ENCODE measurements at places on chromosomes 16 and 17.

- DNase-seq, result no peak
Observed at GRCh38 chr16:20910781-20911321, 10.3 kb downstream of the LYRM1 start.

GRCh38 chr16:21646721-21647561, 5.5 kb downstream of the IGSF6 start:
- DNase-seq, result no peak

DNA sequence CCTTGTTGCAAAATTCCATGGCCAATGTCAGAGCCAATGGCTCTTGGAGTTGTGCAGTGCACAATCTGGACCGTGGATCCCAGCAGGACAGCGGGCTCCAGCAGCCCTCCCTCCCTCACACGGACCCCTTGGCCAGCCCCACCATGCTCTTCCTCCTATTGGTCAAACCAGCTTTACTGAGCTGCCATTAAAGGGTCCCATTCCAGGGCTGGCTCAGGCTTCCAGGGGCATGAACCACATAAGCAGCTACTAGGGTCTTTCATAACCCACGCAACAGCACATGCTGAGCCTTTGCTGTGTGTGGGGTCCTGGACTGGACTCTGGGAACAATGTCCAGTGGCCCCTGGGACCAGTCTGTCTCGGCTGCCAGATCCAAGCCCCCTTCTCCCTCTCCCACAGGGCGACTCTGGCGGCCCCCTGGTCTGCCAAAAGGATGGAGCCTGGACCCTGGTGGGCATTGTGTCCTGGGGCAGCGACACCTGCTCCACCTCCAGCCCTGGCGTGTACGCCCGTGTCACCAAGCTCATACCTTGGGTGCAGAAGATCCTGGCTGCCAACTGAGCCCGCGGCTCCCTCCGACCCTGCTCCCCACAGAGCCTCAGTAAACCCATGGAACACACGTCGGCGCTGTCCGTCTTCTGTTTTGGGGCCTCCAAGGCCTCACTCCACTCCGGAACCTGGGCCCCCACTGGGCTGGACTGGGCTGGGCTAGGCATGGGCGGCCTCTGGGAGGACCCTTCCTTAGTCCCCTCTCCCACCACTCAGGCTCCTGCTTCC, 5.7 kb downstream of the CTRB1 start:
- DNase-seq, result no peak

GRCh38 chr17:7586673-7587419, 3.0 kb downstream of the SOX15 start:
- DNase-seq, result no peak

DNA sequence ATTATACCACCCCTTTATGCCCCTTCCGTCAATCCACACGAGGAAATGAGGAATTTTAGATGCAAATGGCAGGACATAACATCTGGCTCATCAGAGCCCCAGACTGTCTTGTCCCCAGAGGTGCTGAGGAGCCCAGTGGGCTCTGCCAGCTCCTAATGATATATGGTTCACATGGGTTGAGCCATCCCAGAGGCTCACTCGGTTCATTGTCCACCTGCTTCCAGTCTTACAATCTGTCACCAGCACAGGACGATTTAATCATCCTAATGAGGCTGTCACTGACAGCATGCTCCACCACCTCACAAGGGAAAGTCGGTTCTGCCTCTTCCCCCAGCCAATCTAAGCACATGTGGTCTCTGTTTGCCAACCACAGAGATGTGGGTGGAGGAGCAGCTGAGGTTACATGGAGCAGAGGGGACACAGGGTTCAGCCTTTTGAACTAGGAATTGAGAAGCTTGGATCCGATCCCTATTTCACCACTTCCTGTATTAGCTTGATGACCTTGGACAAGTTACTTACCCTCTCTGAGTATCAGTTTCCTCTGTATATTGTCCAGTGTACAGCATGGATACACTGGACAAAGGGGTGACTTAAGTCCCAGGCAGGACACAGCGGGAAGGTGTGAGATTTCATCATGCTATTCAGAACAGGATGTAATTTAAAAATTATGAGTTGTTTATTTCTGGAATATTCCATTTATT, 27.0 kb upstream of the DHX8 start:
- DNase-seq, result no peak

- no peak for DNase-seq
Observed at GRCh38 chr17:44794851-44795413, 35.2 kb downstream of the GJC1 start.

GRCh38 chr17:69525920-69526841, 111.7 kb downstream of the MAP2K6 start:
- DNase-seq, result no peak

- no peak for DNase-seq
Observed at GRCh38 chr16:79651363-79651762, 50.8 kb upstream of the MAF start.

DNA sequence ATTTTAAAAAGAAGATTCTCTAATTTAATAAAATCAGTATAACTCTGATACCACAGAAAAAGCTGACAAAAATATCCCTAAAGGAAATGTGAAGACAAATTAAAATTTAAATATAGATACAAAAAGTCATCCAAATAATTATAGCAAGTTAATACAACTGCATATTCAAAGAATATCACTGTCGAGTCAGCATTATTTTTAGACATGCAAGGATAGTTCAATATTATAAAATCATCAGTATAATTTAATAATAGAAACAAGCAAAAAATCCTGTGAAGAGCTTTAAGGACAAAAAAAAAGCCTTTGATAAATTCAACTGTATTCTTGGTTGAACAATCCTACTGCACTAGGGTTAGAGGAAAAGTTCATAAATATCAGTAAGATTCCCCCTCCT, 21.0 kb upstream of the CDYL2 start:
- DNase-seq, result no peak

DNA sequence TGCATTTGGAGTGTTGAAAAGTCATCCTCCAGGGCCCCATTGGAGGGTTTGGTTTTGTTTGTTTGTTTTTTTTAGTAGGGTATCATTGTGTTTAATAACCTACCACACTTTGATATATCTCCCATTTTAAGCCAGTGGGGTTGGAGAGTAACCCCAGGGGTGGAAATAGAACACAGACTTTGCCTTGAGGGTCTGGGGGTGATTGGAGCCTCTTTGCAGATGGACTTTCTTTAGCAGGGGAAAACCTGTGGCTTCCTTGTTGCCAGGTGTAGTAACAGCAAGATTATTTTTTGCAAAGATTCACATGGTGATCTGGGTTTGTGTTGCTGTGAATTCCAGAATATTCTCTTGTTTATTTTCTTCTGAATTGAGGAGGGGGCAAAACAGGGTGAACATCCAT, 1.5 kb downstream of the ABCC1 start:
- DNase-seq, result no peak

DNA sequence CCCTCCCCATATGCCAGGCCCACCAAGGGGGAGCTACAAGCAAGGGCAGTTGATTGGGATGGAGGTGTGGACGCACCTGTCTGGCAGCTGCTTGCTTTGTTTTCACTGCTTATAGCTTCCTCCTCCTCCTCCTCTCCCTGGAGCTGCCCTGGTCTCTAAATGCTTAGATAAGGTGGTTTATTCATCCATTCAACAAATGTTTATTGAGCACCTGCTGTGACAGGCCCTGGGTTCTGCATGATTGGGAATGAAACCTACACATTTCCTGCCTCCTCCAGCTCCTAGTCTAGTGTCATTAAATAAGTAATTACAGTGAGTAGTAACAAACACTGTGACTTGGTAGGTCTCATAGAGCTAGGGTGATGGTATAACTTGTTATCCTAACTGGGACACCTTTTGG, 17.4 kb upstream of the MAP3K14 start:
- DNase-seq, result no peak

DNA sequence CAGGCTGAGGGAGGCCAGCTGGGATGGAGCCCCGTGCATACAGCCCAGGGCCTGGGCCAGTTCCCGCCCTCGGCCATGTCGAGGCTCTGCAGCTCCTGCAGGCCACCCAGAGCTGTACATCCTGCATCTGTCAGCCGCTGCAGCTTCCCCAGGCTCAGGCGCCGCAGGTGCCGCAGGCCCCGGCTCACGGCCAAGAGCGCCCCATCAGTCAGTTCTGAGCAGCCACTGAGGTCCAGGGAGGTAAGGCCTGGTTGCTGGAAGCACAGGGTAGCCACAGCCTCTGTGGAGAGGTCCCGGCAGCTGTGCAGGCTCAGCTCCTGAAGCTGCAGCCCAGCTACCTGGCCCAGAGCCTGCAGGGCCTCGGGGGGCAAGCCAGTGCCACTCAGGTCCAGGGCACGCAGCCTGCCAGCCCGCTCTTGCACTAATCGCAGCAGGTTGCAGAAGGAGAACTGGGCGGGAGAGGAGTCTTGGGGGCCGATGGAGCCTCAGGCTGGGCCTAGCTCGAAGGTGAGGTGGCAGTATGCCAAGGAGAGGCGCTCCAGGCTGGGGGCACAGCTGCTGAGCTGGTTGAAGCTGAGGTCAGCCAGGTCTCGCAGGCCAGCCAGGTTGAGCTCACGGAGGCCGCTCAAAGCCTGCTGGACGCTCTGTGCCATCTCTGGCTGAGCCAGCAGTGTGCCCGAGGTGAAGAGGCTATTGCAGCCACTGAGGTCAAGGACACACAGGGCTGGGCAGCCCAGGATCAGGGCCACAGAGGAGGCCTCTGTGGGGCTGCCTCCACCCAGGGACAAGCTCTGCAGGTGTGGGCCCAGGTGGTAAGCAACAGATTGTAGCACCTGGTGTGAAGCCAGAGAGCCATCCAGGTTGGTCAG, 11.4 kb downstream of the ELMO3 start:
- DNase-seq, result no peak

DNA sequence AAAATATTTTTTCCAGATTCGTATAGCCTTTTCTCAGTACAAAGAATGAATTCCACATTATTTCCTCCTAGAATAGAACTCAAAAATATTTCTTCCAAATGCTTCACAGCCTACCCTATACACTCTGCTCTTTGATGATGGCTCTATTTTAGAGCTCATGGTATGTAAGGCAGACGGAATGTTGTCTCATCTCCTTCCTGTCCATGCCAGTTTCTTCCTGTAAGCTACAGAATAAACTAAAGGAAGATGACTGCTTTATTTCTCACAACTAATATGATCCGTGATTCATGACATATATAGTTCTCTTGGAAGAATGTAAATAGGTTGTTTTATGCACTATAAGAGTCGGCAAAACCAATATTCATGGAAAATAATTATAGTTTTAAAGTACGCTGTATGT, 723.1 kb downstream of the CDH11 start:
- DNase-seq, result no peak

DNA sequence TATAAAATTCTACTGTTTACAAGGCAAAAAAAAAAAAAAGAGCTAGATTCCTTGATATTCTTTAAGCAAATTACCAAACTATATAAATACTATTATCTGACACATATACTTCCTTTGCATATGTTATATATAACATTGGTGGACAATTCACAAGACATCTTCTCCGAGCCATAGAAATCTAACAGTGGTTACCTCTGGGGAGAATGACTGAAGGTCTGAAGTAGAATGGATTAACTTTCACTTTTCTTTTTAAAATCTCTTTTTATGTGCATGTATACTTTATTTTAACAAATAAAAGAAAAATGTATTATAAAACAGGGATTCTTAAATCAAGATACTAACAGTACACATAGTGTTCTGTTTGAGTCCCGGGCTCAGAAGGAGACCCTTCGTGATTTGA, 131.0 kb downstream of the MRTFB start:
- no peak for DNase-seq

- DNase-seq, result no peak
Observed at GRCh38 chr16:71658771-71659170, 32.8 kb downstream of the MARVELD3 start.

DNA sequence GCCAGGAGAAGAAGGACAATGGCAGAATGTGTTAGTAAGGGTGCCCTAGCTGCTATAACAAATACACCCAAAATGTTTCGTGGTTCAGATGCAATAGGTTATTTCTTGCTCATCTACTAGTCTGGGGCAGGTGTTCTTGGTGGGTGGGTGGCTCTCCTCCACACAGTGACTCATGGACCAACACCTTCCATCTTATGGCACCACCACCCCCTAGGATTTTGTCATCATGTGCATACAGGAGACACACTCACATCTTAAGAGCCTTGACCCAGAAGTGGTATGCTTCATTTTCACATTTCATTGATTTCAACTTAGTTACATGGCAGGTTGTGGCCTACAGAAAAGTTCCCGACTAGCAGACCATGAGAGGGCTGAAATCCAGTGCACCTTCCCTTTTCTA, 114.7 kb downstream of the AMFR start:
- DNase-seq, result no peak

DNA sequence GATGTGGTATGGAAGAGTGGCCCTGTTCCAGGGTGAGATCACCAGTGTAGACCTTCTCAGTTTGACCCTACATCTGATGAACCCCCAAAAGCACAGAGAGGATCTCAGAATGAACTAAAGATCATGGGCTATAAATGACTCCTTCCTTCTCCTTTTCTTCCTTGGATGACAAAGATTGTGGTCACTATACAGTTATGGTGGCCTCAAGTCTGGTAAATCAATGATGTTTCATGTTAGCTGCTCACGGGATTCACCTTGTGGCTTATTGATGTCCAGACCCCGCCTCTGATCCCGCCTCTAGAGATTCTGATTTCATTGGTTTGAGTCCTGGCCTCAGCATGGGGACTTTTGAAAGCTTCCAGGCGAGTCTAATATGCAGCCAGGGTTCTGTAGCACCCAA, 112.2 kb downstream of the PITPNC1 start:
- DNase-seq, result no peak

- no peak for DNase-seq
Observed at GRCh38 chr17:38564869-38565268, 40.9 kb downstream of the SRCIN1 start.

DNA sequence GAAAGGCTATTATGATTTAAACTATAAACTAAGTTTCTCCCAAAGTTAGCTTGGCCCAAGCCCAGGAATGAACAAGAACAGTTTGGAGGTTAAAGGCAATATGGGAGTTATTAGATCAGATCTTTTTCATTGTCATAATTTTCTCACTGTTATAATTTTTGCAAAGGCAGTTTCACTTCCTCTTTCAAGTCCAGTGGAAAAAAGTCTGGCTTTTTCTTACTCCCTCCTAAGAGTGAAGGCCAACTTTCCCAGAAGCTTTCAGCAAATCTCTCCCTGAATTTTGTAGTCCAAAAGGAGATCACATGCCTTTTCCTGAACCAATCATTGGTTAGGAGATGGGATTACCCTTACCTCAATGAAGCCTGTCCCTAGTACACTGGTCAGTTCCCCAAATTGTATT, 9.1 kb upstream of the BLMH start:
- DNase-seq, result no peak

GRCh38 chr17:55870044-55870443, 119.2 kb downstream of the PCTP start:
- no peak for DNase-seq

DNA sequence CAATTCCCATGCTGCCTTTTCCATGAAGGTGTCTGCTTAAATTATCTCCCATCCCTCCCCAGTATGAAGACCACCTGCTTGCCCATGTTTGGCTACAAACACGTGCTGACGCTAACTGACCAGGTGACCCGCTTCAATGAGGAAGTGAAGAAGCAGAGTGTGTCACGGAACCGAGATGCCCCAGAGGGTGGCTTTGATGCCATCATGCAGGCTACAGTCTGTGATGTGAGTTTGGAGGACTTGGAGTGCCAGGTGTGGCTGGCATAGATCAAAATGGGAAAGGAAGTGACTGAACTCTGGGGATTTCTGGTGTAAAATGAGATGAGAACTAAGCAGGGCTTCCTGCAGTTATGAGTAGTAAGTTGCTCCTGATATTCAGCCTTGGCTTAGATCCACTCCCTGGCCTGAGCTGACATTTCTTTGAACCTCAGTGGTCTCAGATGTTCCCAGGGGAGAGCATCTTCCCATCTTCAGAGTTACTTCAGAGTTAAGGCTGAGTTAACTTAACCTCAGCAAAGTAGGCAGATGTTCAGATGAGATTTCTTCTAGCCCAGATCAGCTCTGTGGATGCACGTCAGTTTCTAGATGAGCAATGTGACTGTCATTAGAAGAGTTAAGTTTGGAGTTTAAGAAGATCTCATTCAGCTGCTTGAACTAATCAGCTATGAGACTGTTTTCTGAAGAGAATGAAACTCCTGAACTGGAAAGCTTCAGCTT, 32.7 kb downstream of the ITGB3 start:
- no peak for DNase-seq

Measured in NCI-H1048 (cell line).